CD8-positive, alpha-beta T cell (primary cell): ENCODE measurements at places on chromosomes 12 and 14. TPM values are rescaled to one million over a fixed set of nuclear protein-coding genes. Genes with fewer than 3 reads are reported as not detected.

TMEM117 gene
- total RNA-seq, result 3.5 TPM

NOVA1 gene
- total RNA-seq, result not detected

APOF gene
- total RNA-seq, result not detected

GUCY2C gene
- not detected for total RNA-seq

OR4E2 gene
- not detected for total RNA-seq

KRT6C gene
- total RNA-seq, result not detected

CEBPE gene
- not detected for total RNA-seq

SEC23A gene
- 61.0 TPM for total RNA-seq

CMKLR1 gene
- not detected for total RNA-seq

FAM181A gene
- total RNA-seq, result not detected

ANKRD13A gene
- total RNA-seq, result 41.7 TPM

PRICKLE1 gene
- total RNA-seq, result not detected

RTL1 gene
- not detected for total RNA-seq

REM2 gene
- 5.4 TPM for total RNA-seq

ISCA2 gene
- total RNA-seq, result 24.0 TPM

DUSP16 gene
- 27.9 TPM for total RNA-seq

EML1 gene
- not detected for total RNA-seq

PIWIL1 gene
- total RNA-seq, result not detected

BTBD6 gene
- 34.4 TPM for total RNA-seq

SOAT2 gene
- 2.5 TPM for total RNA-seq

IFNG-AS1 gene
- 3.0 TPM for total RNA-seq

LGMN gene
- 3.4 TPM for total RNA-seq

FAM186B gene
- total RNA-seq, result 0.50 TPM

GZMB gene
- total RNA-seq, result 5.4 TPM

SDR9C7 gene
- not detected for total RNA-seq

NEDD1 gene
- 27.8 TPM for total RNA-seq

NKX2-1 gene
- total RNA-seq, result not detected

SIX4 gene
- total RNA-seq, result not detected
